ENCODE measurements at places on chromosomes 3 and 15. TPM values are rescaled to one million over a fixed set of nuclear protein-coding genes. Genes with fewer than 3 reads are reported as not detected.
A peak's percentile ranks its signal among the peaks of the same experiment; 100 is the strongest.

ZPLD1 gene
- polyA plus RNA-seq = not detected

GAP43 gene
- polyA plus RNA-seq = not detected

GRCh38 chr3:134485075-134485717, 589 bp downstream of the ANAPC13 start:
- H3K27me3 ChIP-seq = no peaks in the 10 kb centered on the region
- peak overlapping the region; percentile 96 for H3K27ac ChIP-seq
- H3K4me3 ChIP-seq = peak overlapping the region; percentile 95
- H3K36me3 ChIP-seq = peaks cover 25% of the 10 kb centered on the region
- peaks cover 48% of the 10 kb centered on the region for H3K4me1 ChIP-seq

DNA sequence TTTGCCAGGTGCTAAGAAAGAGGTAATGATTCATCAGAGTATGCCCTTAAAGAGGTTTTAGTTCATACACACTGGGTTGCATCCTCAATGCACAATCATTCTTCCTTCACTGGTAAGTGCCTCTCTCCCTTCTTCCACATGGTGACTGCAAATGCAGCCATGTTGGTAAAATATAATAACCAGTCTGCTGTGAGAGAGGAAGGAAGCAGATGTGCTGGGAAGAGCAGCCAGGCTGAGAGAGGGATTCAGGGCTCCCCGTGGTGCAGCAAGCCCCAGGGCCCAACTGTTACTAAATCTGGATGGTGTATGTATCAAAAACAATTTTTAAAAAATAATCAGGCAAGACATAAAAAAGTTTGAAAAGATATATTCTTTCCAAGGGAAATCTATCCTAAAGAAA, 498.1 kb downstream of the MAGI1 start:
- H3K4me1 ChIP-seq = no peaks in the 10 kb centered on the region
- no peak for DNase-seq
- H3K27ac ChIP-seq = no peak overlapping the region
- no peaks in the 10 kb centered on the region for H3K36me3 ChIP-seq
- no peak overlapping the region for H3K4me3 ChIP-seq

- DNase-seq = peak; percentile 8
- no peaks in the 10 kb centered on the region for H3K4me1 ChIP-seq
- no peaks in the 10 kb centered on the region for H3K36me3 ChIP-seq
Observed at GRCh38 chr3:99172736-99173657, 271.5 kb upstream of the DCBLD2 start.

DNA sequence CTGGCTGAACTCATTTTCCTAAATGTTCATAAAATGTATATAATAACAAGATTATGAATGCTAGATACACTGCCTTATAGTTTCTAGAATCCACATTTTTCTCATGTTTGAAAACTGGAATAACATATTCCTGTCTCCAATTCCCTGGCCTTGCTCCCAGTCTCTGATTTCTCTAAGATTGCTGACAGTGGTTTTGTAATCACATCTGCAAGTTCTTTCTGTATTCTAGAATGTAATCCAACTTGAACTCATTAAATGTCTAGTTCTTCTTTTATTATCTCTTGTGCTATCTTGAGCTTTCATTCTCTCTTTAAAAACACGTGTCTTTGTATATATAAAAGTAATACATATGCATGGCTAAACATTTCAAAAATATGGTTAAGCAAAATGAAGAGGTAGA, 215.2 kb upstream of the ADAMTS9 start:
- H3K27ac ChIP-seq = no peak overlapping the region
- H3K36me3 ChIP-seq = no peaks in the 10 kb centered on the region
- DNase-seq = no peak
- H3K27me3 ChIP-seq = no peaks in the 10 kb centered on the region
- no peaks in the 10 kb centered on the region for H3K4me1 ChIP-seq
- no peak overlapping the region for H3K4me3 ChIP-seq

GRCh38 chr3:16216373-16216935, 42.0 kb downstream of the GALNT15 start:
- H3K4me1 ChIP-seq = no peaks in the 10 kb centered on the region
- no peak overlapping the region for H3K4me3 ChIP-seq

- no peak overlapping the region for H3K27ac ChIP-seq
- DNase-seq = no peak
- H3K4me3 ChIP-seq = no peak overlapping the region
- H3K27me3 ChIP-seq = peaks cover 11% of the 10 kb centered on the region
- peaks cover 3% of the 10 kb centered on the region for H3K4me1 ChIP-seq
- H3K36me3 ChIP-seq = no peaks in the 10 kb centered on the region
Observed at GRCh38 chr3:195548987-195549386, 5.9 kb upstream of the PPP1R2 start.

DNA sequence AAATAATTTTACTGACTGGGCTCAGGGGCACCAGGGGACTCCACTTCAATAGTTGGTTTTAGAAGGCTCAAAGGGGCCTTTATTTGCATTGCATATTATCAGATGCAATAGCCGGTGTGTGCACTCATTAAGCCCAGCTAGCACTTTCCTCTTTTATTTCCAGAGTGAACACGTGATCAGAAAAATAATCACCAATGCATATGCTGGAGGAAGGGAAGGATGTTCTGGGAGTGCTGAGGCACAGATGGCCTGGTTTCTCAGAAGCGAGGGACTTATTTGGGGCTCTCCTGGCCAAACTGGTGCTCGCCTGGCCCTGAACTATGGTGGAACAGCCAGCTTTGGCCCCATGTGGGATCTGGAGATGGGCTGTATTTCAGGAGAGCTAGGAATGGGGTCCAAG, 60.4 kb upstream of the SEC13 start:
- no peak overlapping the region for H3K4me3 ChIP-seq
- DNase-seq = no peak
- H3K36me3 ChIP-seq = no peaks in the 10 kb centered on the region
- H3K27ac ChIP-seq = no peak overlapping the region
- H3K27me3 ChIP-seq = no peaks in the 10 kb centered on the region

DNA sequence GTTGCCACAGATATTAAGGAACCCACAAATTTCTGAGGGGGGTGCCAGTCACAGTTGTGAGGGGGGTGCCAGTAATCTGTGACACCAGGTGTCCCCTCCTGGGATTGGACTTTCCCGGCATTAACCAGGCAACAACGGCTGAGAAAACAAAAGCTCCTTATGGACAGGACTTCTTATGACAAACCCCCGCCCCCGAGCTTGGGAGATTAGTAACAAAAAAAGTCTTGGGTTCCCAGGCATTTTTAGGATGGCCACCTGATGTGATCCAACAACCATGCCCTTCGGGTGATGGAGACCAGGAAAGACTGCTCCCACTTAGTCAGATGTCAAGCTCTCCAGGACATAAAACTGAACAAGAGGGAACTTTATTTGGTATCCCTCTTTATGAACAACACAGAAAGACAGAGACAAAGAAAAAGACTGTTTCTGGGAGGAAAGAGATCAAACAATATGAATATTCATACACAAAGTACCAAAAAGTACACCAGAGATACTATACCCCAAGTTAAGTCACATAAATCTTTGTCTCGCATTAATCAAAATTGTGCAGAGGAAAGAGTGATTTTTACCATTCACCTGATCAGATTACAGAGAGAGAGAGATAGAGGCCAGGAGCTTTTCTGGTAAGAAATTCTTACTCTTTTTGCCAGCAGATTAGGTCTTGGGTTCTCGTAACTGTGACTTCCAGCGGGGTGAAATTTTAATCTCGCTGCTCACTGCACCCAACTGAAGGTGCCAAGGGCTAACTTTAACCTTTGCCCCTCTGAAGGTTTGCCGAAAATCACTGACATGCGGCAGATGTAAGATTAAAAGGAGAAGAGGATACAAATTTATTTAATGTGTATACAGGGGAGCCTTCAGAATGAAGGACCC, 61.6 kb downstream of the OSTN start:
- no peaks in the 10 kb centered on the region for H3K27me3 ChIP-seq
- H3K4me3 ChIP-seq = no peak overlapping the region
- no peak overlapping the region for H3K27ac ChIP-seq

- H3K4me3 ChIP-seq = no peak overlapping the region
- H3K27me3 ChIP-seq = no peaks in the 10 kb centered on the region
- H3K27ac ChIP-seq = no peak overlapping the region
Observed at GRCh38 chr3:72576563-72576962, 271.7 kb downstream of the SHQ1 start.

GRCh38 chr3:103684904-103685303, 1250.1 kb downstream of the ZPLD1 start:
- H3K27me3 ChIP-seq = no peaks in the 10 kb centered on the region
- H3K4me1 ChIP-seq = no peaks in the 10 kb centered on the region
- H3K27ac ChIP-seq = no peak overlapping the region

- no peaks in the 10 kb centered on the region for H3K27me3 ChIP-seq
- H3K4me3 ChIP-seq = no peak overlapping the region
- H3K4me1 ChIP-seq = no peaks in the 10 kb centered on the region
Observed at GRCh38 chr15:100160953-100161352, 180.8 kb downstream of the ADAMTS17 start.

- no peaks in the 10 kb centered on the region for H3K36me3 ChIP-seq
- DNase-seq = no peak
- H3K4me3 ChIP-seq = no peak overlapping the region
- H3K27me3 ChIP-seq = no peaks in the 10 kb centered on the region
Observed at GRCh38 chr3:46672349-46672695, 21.2 kb downstream of the ALS2CL start.

DNA sequence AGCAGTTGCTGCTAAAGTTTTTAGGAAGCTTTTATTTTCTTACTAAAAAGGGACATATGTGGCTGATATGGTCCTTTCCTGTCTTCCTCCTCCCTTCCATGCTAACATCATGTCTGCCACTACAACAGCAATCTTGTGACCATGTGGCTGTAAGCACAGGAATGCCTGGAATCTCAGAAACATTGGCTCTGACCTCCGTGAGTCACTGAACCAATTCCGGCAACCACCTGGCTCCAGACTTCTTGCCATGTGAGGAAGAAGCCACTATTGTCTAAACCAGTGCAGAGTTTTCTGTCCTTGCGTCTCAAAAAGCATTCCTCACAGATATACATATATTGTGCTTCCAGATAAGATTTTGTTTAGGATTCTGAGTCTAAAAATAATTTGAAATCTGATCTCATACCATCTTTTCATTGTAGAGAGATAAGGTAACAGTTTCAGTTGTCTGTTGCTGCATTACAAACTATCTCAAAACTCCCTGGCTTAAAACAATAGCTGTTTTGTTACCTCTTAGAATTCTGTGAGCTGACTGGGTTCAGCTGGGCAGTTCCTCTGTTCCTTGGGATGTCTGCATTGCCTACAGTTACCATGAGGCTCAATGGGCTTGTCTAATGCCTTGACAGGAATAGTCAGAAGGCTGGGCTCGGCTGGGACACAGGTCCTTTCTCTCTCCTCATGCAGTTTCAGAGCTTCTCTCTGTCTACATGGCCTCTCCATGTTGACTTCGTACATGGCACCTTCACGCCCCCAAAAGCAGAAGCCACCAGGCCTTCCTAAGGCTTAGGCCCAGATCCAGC, 77.3 kb upstream of the MAGI1 start:
- H3K4me1 ChIP-seq = no peaks in the 10 kb centered on the region
- no peaks in the 10 kb centered on the region for H3K27me3 ChIP-seq

All from CD14-positive monocyte (primary cell).